NCI-H2029 (cell line): ENCODE measurements at places on chromosomes 3 and 15.

DNA sequence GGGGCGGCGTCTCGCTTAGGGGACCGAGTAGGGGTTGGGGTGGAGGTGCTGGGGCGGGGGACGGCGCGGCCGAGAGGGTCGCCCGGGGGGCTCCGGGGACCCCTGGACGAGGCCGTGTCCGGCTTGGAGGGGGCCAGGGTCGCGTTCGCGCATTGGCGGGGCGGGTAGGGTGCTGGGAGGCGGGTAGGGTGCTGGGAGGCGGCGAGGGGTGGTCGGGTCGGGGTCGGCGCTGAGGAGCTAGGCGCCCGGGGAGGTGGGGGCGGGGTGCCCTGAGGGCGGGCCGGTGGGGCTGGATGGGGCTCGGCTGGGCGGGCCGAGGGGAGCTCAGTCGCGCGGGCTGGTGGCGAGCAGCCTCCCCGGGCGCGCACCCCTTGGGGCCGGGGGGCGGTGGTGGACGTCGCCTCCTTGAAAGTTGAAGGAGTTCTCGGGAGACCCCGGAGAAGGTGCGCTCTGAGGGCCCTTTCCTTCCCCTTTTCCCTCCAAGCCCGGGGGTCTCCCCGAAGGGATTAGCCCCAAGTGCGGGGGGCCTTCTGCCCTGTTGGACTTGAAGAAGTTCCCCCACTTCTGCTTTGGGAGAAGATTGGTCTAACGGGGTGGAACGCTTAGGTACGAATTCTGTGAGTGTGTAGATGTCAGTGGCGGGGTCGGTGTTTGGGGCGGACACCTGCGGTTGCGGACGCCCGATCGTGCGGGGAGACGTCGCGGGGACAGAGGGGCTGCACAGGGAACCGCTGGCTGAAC is 543 bp downstream of the MEF2A start:
- no peak for DNase-seq

GRCh38 chr3:131789188-131789587 is 245.6 kb downstream of the CPNE4 start:
- DNase-seq = no peak

GRCh38 chr3:125431912-125432790 is 57.0 kb upstream of the ZNF148 start:
- DNase-seq = no peak

GRCh38 chr3:195079636-195080035 is 191.3 kb downstream of the XXYLT1 start:
- no peak for DNase-seq

DNA sequence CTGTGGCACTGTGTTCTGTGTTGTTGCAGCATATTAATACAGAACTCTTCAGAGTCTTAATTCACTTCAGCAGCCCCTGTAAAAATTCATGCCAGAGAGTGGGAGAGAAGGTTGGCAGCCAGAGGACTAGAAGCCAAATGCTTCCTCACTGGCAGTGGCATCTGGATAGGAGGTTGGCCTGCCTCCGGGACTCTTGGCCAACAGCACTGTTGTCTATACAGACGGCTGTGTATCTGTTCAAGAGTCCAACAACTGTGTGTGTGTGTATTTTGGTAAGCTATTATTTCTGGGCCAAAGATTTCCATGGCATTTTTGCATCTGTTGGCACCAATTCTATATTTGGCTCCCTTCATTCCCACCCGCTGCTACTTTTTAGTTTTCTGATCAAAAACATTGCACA is 156.0 kb upstream of the SOX2 start:
- DNase-seq = no peak

DNA sequence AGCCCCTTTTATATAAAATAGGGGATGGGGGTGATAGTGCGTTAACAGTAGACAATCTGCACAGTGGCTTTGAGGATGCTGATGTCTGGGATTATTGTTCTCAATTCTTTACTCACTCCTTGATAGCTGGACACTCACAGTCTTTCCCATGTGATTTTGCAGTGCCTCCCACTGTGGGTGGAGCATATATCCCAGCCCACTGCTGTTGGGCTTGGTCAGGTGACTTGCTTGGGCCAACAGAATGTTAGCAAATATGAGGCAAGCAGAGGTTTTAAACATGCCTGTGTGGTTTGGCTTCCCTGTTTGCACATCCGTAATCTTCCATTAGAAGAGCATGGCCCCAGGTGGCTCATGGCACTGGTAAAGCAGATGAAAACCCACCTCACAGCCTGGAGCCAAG is 46.5 kb downstream of the CPA3 start:
- DNase-seq = no peak

DNA sequence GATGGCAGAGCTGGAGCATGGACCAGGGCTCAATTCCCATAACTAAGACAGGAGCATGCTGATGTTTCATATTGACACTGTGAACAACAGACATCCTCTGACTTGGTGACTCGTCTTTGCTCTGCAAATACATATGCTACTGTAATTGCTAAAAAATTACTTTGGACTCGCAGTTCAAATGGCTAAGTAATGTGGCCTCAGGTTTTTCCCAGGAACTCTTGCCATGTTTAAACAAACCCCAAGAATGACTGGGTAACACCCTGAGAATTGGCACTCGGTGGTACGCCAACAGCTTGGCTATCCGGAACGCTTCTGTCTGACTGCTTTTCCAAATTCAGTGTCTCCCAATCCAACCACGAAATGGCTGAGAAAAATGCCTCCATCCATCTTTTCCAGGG is 456.7 kb upstream of the THBS1 start:
- no peak for DNase-seq

- DNase-seq = no peak
These were observed 98.9 kb downstream of the HMG20A start for GRCh38 chr15:77519540-77519939.

DNA sequence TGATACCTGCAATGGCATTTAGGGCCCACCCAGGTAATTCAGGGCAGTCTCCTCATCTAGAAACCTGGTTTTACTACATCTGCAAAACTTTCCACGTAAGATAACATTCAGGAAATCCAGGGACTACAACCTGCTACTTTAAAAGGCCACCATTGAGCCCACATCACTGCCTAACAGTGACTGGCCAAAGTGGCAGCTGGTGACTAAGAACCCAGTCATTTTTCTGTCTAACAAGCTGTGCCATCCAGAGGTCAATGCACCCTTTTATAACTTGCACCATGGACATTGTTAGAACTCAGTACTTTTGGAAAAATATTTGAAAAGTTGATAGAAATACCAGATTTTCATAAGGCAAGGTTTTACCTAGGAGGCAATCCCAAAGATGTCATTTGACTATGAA is 492.4 kb downstream of the OTOL1 start:
- DNase-seq = no peak

- DNase-seq = no peak
These were observed 11.3 kb upstream of the DLG1 start for GRCh38 chr3:197309528-197310361.

DNA sequence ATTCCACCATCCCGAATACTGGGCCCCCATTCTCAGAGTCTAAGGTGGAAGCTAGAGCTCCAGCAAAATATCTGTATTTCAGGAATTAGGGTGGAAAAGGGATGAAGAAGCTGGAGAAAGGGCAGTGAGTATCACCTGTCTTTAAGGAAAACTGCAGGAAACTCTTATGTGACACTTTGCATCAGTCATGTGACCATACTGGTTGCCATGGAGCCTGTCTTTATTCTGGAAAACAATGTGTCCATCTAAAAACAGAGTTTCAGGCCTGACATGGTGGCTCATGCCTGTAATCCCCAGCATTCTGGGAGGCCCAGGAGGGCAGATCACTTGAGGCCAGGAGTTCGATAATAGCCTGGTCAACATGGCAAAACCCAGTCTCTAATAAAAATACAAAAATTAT is 52.9 kb upstream of the FSIP1 start:
- DNase-seq = peak; percentile 21

DNA sequence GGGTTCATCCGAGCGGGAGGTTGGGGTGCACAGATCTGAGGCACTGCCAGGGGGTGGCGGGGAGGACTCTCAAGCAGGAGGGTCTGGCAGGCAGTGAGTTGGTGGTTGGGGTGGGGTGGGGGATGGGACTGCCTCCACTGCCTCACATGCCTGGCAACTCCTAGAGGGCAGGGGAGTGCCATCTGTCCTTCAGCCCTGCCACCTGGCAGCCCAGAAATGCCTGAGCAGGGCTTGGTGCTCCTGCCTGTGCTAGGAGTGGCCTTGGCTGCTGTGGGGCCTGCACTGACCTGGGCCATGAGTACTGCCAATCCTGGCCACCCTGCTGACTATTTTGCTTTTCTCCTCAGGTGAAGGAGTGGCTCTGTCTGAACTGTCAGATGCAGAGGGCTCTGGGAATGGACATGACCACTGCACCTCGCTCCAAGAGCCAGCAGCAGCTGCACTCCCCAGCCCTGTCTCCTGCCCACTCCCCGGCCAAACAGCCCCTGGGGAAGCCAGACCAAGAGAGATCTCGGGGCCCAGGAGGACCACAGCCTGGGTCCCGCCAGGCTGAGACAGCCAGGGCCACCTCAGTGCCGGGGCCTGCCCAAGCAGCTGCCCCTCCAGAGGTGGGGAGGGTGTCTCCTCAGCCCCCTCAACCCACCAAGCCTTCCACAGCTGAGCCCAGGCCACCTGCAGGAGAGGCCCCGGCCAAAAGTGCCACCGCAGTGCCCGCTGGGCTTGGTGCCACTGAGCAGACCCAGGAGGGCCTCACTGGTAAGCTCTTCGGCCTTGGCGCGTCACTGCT is 32.0 kb upstream of the APEH start:
- no peak for DNase-seq

DNA sequence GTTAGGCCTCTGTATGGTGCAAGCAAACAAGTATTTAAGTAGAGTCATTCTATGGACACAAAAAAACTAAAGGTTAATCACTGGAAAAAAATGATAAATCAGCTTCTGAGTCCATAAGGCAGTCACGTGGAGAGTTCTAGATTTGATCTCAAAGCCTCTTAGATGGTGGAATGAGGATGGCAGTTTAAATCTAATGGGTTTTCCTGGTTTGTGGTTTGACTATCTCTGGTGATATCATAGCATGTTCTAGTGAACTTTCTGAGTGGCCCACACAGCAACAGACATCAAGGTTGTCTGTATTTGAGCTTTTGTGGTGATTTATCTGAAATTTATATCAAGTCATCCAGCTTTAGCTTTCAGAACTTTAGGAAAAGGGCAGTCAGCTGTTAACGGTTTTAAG is 52.4 kb downstream of the ILDR1 start:
- DNase-seq = no peak

DNA sequence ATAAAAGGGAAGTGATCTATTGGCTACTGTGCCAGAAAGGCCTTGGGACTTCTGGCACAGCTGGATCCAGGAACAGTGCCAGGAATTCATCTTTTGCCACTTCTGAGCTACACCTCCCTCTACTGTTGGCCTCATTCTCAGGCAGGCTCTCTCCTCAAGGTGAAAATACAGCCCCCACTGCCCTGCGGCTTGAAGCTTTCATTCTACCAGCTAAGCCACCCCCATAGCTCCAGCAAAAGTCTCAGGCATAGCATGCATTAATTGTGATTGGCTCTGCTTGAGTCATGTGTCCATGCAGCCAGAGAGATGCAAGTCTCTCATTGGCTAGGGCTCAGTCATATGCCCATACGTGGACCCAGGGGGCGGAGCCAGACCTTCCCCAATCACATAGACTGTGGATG is 142.4 kb downstream of the TPRA1 start:
- peak; percentile 71 for DNase-seq

DNA sequence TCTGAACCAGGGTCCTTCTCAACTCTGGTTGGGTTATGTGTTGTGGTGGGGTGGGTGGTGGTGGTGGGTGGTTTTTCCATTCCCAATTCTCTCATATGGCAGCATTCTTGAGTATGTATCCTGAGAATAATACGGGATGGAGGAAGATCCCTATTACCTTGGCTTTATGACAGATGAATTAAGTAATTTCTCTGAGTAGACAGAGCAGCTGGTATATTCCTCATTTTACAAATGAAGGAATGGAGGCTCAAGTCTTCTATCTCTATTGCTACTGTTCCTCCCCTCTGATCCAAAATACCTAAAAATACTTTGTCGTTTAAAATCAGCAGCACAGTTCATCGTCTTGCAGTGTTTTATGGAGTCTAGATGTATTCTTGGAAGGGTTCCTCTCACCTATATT is 10.4 kb downstream of the GYG1 start:
- no peak for DNase-seq

DNA sequence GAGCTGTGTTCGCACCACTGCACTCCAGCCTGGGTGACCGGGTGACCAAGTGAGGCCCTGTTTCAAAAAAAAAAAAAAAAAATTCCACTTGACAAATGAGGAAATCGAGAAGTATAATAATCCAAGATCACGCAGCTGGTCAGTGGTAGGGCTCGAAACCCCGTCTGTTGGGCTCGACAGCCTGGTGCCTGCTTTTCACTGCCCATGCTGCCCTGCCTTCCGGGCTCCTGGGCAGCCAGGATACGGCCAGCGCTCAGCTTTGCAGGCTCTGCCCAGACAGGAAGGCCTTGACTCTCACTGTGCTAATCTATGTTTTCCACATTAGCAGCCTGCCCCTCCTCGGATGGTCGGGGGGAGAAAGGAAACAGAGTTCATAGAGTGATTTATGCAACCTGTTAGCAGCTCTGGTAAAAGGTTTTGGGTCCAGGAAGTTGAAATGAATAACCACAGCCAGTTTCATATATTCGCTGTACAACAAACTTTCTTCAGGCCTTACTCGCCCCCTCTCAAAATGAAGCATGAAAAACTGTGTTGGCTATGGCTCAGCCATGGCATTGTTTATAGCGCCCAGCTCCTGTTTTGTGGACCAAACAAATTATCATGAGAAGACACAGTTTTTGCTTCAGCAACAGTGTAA is 108.8 kb downstream of the XXYLT1 start:
- DNase-seq = no peak

- DNase-seq = peak; percentile 37
These were observed 16.1 kb upstream of the GYG1 start for GRCh38 chr3:148975248-148975647.

GRCh38 chr3:16477056-16477455 is 36.4 kb downstream of the RFTN1 start:
- no peak for DNase-seq

DNA sequence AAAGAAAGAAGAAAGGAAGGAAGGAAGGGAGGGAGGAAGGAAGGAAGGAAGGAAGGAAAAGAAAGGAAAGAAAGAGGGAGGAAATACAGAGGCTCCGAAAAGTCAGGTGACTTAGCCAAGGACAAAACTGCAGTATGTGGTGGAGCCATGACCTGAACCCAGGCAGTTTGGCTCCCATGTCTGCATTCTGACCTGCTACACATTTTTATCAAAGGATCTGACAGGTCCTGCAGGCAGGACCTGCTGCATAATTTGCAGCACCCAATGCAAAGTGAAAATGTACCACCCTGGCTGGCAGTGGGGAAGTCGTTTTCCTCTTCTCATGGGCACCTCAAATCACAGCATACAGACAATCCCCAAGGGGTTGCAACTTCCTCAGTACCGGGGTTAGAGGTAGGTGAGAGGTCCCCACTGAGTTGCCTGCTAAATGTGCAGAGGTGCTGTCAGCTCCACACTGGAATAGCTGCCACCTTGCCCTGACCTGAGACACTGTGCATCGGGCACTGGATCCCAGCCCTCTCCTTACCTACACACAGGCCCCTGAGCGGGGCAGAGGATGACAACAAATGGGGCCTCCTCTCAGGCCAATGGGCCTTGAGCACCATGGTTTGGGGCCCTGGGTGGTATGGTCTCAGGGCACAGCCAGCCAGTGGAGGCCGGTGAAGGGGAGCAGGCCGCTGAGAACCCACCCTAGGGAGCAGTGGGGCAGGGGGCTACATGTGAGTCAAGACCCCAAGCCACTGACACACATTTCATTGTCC is 175.1 kb downstream of the SHQ1 start:
- no peak for DNase-seq

GRCh38 chr3:138078096-138078495 is 37.3 kb downstream of the DZIP1L start:
- DNase-seq = no peak

GRCh38 chr3:63933459-63933858 is 21.3 kb upstream of the SCAANT1 start:
- no peak for DNase-seq

GRCh38 chr3:189630767-189631372 is 319 bp upstream of the TP63 start:
- DNase-seq = no peak

GRCh38 chr3:7340795-7341194 is 479.9 kb downstream of the GRM7 start:
- no peak for DNase-seq
